ENCODE measurements at places on chromosomes 3 and 15.
A peak's percentile ranks its signal among the peaks of the same experiment; 100 is the strongest.

- no peak for DNase-seq
Observed at GRCh38 chr3:64717872-64718613, 30.2 kb upstream of the ADAMTS9 start.

DNA sequence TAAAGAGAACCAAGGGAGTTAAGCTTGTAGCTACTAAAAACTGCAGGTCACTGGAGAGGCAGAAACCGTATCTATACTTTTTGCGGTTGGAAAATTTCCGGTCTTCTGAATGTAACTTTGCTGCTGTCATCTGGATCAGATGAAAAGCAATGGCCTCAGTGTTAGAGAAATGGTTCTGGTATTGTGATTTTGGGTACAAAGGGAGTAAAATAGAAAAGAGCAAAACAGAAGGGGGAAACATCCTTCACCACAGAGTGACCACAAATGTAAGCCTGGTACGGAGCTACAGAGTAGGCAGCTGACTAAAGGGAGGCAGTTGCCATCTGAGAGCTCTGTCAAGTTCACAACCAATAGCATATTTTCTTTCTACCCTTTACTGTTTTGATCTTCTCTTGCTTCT lies 5.6 kb downstream of the CD96 start:
- DNase-seq: no peak

GRCh38 chr15:82045179-82045891 lies 483 bp downstream of the MEX3B start:
- peak; percentile 46 for DNase-seq

- DNase-seq: no peak
Observed at GRCh38 chr3:170598091-170598502, 12.2 kb upstream of the SLC7A14 start.

GRCh38 chr3:11272906-11273574 lies 843 bp downstream of the ATG7 start:
- no peak for DNase-seq

DNA sequence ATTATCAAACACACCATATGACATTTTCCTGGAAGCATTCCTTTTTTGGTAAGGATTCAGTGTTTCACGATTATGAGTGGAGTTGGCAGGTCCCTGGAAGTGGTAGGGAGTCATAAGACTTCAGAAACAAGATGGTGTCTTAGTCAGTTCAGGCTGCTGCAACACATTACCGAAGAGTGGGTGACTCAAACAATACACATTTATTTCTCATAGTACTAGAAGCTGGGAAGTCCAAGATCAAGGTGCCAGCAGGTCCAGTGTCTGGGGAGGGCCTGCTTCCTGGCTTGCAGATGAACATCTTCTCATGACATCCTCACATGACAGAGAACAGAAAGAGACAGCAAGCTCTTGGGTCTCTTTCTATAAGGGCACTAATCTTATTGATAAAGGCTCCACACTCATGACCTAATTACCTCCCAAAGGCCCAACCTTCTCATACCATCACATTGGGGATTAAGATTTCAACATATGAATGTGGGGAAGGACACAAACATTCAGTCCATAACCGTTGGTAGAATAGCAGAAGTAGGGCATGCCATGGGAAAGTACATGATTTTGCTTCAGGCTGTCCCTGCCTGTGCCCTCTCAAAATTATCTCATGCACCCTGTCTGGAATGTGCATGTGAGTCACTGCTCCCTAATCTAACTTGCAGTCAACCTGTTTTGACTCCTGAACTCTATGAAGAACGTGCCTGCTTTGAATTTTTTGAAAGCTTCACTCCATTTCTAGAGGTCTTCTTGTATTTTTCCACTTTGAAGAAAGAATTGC lies 72.5 kb downstream of the GTPBP8 start:
- no peak for DNase-seq

- no peak for DNase-seq
Observed at GRCh38 chr3:159765860-159766294, 222.8 kb upstream of the IL12A start.

GRCh38 chr3:29011441-29011840 lies 269.4 kb upstream of the RBMS3 start:
- no peak for DNase-seq

Data from fibroblast of gingiva (primary cell).